ENCODE measurements at places on chromosomes 16 and 17. TPM values are rescaled to one million over a fixed set of nuclear protein-coding genes. Genes with fewer than 3 reads are reported as not detected.

DNA sequence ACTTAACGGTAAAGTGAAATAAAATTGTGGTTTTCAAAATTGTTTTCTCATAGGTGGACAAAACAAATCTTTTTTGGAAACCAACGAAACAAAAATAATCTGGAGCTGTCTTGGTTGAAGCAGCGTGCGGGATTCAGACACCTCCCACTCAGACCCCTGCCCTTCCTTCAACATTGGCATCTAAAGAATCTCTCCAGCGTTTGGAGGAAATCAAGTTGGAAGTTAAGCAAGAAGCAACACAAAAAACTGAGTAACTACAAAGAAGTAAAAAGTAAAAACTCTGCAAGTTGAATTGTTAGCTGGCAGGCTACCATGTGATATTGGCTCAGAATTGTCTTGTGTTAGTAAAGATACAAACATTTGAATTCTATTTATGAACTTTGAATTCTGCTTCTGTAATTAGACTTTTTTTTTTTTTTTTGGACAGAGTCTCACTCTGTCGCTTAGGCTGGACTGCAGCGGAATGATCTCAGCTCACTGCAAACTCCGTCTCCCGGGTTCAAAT, 361.0 kb upstream of the PMFBP1 start:
- no peaks in the 10 kb centered on the region for H3K27me3 ChIP-seq
- no peak overlapping the region for H3K27ac ChIP-seq
- H3K4me3 ChIP-seq: no peak overlapping the region
- no peak for DNase-seq
- no peaks in the 10 kb centered on the region for H3K4me1 ChIP-seq

DNA sequence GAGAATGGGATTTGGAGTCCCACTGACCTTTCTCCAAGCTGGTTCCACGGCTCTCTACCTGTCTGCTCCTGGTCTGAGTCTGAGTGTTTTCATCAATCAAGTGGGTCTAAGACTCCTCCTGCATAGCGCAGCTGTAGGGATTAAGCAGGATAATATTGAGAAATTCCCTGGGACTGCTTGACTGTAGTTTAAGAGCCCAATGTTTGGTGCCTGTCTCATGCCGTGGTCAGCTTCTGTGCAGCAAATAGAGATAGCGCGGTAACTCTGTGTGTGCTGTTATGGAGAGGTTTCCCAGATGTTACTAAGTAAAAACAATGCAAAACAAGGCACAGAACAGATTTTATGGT, 21.4 kb downstream of the RPTOR start:
- DNase-seq: no peak
- no peaks in the 10 kb centered on the region for H3K27me3 ChIP-seq
- H3K4me1 ChIP-seq: no peaks in the 10 kb centered on the region
- no peak overlapping the region for H3K4me3 ChIP-seq
- no peak overlapping the region for H3K27ac ChIP-seq

- H3K4me1 ChIP-seq: peaks cover 2% of the 10 kb centered on the region
- H3K27me3 ChIP-seq: no peaks in the 10 kb centered on the region
- peak overlapping the region; percentile 72 for H3K27ac ChIP-seq
- DNase-seq: peak; percentile 93
- H3K4me3 ChIP-seq: no peak overlapping the region
- no peaks in the 10 kb centered on the region for H3K36me3 ChIP-seq
These were observed 14.6 kb downstream of the EEF2K start for GRCh38 chr16:22220714-22221113.

GRCh38 chr16:29029168-29029994, 44.5 kb downstream of the LAT start:
- H3K27ac ChIP-seq: no peak overlapping the region
- no peaks in the 10 kb centered on the region for H3K36me3 ChIP-seq
- H3K4me3 ChIP-seq: no peak overlapping the region
- H3K27me3 ChIP-seq: no peaks in the 10 kb centered on the region

Gene ZBTB4
- 81.9 TPM for total RNA-seq

GRCh38 chr17:41667280-41668041, 21.2 kb upstream of the EIF1 start:
- no peak overlapping the region for H3K27ac ChIP-seq
- no peaks in the 10 kb centered on the region for H3K4me1 ChIP-seq
- no peaks in the 10 kb centered on the region for H3K36me3 ChIP-seq
- no peak overlapping the region for H3K4me3 ChIP-seq
- no peaks in the 10 kb centered on the region for H3K27me3 ChIP-seq

All from aorta (tissue), 5 donors.